SK-MEL-5 (cell line): ENCODE measurements at places on chromosomes 3 and 15.

DNA sequence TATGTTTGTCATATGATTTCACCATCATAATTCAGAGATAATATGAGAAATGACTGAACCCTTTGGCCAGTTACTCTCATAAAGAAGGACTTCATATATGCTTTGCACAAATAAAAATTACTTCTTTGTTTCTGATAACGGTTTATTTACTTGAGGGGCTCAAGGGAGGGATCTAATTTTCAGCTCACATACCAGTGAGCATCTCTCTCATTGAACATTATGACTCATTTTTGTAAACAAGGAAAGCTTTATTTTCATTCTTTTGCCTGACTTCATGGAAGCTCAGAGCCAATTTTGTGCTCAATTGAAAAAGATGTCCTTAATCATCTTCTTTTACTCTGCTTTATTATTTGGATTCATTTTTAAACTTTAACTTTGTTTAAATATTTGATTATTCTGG is 5.8 kb downstream of the NLGN1 start:
- peak; percentile 94 for DNase-seq

GRCh38 chr3:30751610-30752299 is 142.7 kb downstream of the GADL1 start:
- DNase-seq: peak; percentile 17

DNA sequence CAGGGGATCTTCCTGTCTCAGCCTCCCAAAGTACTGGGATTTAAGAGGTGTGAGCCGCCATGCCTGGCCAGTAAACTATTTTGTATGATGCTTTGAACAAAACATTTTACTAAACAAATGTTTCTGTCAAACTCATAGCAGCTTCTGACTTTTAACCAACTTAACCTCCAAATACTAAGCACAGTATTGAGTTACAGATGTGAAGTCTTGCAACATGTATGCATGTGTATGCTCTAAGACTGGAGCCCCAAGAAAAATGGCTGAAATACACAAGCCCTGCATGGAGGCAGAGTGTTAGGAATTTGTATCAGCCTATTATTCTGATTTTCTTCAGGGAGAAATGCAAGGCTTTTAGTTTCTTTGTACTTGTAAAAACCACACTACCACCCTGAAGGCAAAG is 137.1 kb downstream of the CBLB start:
- no peak for DNase-seq

DNA sequence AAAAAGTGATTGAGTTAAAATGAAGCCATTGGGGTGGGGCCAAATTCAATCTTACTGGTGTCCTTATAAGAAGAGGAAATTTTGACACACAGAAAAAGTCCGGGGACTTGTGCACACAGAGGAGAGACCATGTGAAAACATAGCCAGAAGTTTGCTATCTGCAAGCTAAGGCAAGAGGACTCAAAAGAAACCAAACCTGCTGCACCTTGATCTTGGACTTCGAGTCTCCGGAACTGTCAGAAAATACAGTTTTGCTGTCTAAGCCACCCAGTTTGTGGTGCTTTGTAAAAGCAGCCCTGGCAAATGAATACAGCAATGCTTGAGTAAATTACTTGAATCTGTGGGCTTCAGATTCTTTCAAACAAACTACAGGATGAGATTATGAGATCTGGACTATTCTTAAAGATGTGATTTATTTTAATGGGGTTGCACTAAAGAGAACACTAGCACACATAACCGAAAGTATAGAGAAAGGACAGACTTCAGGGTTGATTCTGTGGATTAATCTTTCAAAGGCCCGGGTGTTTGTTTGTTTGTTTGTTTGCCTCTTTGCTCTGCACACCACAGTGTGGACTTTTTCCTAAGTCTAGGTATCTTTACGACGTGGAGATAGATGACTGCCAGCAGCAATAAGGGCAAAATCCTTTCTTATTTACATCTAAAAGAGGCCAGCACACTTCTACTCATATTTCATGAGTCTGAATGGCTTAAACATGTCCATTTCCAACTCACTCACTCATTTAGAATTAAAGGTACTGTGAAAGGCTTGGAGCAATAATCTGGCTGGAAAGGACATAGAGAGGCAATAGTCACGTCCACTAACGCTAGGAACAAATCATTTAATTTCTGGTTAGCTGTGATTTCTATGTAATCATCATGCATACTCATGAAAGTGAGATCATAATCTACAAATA is 53.9 kb upstream of the SSR3 start:
- DNase-seq: no peak

- no peak for DNase-seq
Observed at GRCh38 chr3:36013425-36013824, 366.9 kb upstream of the STAC start.

DNA sequence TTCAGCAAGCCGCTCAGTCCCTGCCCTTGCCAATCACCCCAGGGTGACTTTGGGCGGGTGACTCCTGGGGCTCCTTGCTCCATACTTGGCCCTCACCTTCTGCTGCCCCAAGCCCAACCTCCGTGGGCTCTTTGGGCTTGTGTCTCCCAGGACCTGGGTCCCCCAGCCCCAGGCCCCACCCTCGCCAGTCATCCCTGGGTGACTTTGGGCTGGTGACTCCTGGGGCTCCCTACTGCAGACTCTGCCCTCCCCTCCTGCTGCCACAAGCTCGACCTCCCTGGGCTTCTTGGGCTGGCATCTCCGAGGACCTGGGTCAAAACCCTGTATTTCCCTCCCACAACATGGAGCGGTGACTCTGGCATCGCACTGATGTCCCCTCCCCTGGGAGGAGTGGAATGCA is 151.5 kb downstream of the GOLGA6L4 start:
- no peak for DNase-seq

GRCh38 chr3:196311-197148 is at the start of gene CHL1:
TSS of gene CHL1 (plus strand) at chr3:196763. CDS start at chr3:319777, 123,014 bp downstream.
- DNase-seq: peak; percentile 70

DNA sequence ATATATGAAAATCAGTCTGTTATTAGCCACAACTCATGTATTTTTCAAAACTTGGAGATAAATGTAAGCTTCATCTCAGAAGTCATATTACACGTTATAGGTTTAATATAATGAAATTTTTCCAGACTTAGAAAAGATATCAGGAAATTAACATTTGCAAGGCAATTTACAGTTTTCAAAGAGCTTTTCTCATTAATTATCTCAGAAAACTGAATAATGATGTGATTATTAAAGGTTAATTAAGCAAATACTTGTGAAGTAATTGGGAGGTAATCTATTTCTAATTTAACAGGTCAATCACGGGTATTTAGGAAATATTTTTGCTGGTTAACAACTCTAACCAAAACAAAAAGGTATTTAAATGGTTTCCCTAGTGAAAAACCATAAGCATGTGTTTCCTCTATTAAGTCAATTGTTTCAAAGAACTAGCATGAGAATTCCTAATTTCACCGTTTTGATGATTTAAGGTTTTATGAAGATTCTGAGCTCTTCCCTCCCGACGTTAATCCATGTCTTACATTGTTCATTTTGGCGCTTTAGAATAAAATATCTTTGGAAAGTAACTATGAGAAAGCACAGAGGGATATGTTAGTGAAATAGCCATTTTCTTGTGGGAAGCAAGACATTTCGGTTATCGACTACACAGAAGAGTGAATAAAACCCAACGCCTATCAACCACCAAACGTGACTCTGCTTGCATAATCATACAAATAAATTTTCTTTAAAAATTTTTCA is 1.5 kb upstream of the NEO1 start:
- DNase-seq: no peak

- DNase-seq: no peak
Observed at GRCh38 chr15:77475898-77476297, 55.2 kb downstream of the HMG20A start.

GRCh38 chr15:79661411-79661810 is 229.3 kb downstream of the MINAR1 start:
- DNase-seq: no peak
